Stimulated activated CD4-positive, alpha-beta T cell treated with anti-CD3 and anti-CD28 coated beads, Interleukin-2, amount 100 ng/mL, for 24 hours (primary cell): ENCODE measurements at places on chromosomes 13 and 19.

DNA sequence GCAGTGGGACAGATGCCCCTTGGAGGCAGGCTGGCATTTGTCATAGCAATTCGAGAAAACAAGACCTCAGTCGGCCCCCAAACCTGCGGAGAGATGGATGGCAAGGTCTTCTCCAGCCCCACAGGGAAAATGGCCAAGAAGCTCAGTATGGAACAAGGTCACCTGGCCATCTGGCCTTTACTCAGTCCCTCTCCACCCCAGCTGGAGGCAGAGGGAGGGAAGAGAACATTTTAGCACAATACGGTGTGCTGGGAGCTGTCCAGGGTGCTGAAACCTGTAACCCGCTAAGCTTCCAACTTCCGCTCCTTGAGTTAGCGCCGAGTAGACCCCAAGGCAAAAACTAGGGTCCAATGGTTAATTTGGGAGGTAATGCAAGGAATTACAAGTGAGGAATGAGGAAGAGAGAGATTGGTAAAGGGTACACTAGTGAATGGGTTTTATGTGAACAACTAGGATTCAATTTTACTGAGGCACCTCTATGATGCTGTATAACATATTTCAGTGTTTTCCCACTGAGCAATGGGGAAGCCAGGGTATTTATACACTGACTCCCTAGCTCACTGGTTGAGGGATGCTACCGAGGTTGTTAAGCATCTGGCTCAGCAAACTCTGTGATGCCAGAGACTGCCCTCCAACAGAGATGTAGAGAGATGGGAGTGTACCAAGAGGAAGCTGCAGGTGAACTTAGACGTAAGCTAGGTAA is 64.3 kb downstream of the CACNA1A start:
- peak; percentile 56 for DNase-seq

DNA sequence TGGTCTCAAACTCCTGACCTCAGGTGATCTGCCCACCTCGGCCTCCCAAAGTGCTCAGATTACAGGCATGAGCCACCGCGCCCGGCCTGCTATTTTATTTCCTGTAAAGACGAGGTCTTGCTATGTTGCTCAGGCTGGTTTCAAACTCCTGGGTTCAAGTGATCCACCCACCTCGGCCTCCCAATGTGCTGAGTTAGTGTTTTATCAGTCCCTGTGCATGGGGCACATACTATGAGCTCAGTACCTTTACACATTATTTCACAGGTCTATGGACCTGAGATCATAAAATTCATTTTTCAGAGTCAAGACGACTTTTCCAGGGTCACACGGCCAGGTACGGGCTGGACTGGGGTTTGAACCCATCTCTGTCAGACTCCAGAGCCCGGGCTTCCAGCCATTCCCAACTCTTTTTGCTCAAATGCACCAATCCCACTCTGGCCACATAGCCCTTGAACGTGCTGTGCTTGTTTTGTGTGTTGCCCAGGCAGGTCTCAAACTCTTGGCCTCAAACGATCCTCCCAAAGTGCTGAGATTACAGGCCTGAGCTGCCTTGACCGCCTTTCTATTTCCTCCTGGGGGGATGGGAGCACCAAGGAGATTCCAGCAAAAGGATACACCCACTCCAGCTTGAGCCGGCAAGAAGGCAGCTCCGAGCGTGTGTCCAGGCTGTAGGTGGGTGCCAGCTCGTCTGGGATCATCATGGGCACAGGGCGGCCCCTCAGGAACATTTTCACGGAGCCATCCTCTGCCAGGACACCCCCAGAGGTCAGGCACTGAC is 1.1 kb downstream of the EML2 start:
- no peak for DNase-seq

DNA sequence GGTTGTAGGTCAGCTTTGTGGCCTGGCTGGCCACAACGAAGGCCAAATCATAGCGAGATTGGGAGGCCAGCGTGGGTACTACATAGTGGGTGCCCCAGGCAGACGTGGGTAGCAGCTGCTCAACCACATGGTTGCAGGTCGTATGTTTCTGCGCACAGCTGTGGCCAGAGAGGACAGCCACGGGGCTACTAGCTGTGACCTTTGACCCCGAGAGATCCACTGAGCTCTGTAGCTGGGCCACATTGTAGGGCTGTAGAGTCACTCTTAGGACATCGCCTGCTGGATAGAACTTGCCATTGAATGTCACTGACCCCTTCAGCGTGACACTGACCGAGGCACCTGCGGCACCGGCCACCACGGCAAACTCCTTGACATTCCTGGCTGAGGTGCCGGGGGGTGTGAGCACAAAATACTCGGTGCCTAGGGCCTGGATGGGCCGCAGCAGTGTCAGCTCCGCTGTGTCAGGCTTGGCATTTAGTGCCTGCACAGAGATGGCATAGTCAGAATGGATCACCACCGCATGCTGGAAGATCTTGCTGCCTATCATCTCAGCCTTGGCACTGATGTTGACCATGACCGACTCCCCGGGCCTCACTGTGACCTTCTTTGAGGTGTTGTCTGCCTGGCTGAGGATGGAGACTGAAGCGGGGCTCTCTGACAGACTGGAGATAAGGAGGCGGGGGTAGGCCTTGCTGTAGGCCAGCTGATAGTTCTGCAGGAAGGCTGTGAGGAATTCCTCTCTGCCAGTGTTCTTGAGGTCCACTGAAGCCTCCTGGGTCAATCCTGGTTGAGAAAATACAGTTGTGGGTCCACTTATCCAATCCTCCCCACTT is 6.7 kb downstream of the FCGBP start:
- no peak for DNase-seq

DNA sequence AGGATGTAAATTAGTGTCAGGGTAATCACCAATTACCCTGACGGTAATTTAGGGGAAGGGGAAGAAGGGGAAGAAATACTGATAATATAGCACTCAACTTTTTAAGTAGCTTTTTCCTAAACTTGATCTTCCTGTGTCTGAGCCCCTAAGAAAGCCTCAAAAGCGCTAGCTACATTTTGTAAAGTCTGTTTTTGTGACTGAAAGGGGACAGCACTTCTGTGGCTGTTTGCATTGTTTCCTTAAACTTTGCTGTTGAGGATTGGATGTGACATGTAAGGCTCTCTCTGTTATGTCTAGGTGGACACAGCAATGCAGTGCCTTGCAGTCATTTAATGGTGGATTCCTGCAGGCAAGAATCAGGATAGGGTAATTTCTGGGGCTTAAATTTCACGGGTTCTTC is 42.8 kb downstream of the SPATA13 start:
- DNase-seq, result no peak

DNA sequence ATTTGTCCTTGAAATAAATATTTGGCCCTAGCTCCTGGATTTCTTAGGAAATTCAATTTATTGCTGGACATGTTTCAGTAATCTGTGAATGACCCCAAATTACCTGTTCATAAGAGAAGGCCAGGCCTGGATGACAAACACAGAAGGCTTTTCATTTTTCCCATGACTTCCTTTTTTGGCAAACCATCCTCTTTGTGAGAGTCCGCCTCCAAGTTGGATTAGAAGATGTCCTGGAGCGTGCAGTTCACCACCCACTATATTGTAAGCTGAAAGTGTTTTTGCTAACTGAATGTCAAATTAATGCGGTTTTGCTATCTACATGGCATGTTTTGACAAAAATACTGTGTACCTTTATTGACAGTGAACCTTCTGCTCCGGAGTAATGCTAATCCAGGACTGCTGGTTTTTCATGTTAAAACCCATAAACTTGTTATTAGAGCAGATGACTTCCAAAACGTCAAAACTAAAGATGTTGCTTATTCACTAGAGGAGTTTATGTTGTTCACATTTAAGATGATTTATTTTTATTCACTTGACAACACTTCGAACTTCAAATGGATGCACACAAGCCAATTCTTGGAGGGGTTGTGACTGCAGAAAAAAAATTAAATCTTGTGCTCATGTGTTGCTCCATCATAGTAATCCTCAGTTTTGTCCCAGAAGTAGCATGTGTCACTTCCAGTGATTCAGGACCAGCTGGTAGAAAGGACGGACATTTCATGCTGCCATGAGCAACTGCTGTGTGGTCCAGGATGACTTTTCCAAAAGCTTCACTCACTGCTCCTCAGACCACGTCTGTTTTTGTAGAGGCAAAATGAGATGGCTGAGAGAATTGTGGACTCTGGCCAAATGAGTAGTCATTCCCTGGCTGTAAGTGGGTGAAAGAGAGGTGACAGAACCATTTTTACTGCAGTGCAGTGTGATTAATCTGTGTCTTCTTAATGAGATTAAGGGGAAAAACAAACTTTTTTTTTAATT is 71.0 kb downstream of the ITGBL1 start:
- DNase-seq, result no peak

GRCh38 chr19:369876-370275 is 25.3 kb upstream of the MIER2 start:
- DNase-seq, result no peak

DNA sequence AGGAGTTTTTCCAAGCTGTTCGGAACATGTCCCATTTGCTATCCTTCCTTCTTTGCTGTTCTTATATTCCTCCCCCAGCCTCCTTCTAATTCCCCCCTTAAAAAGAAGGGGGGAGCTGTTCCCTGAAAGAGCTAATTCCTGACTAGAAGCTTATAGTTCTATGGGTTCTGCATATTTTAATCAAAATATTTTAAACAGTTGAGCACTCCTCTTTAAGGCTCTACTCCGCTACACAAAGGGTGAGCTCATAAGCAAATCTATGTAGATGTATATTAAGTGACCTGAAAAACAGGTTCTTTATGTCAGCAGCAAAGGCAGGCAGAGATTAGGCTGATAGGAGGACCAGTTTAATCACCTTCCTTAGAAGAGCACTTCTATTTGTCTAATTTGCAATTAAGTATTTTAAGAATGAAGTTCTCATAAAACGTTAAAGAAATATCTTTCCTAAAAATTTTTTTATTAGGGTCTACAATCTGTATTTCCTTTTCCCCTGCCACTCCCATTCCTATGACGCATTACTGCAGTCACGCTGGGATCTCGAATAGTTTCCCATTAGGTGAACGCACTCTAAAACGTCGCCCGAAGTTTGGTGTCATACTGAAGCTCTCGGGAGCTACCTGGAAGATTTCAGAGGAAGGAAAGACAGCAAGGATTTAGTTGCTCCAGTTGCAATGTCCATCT is 5.2 kb downstream of the EFNB2 start:
- no peak for DNase-seq

- DNase-seq, result no peak
Measured at GRCh38 chr13:109810761-109811510, 24.6 kb upstream of the IRS2 start.
